HL-60 (cell line): ENCODE measurements at places on chromosomes 1 and 21.

DNA sequence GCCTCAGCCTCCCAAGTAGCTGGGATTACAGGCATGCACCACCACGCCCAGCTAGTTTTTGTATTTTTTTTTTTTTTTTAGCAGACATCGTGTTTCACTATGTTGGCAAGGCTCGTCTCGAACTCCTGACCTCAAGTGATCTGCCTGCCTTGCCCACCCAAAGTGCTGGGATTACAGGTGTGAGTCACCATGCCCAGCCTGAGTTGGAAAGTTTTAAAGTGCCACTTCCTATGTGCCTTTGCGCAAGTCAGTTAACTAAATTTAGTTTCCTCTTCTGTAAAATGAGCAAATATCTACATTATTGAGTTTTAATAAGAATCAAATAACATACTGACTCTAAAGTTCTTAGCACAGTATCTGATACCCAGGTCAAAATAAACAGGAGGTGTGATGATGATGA lies 12.4 kb downstream of the SLC19A2 start:
- DNase-seq: peak; percentile 39

GRCh38 chr21:37437376-37438080 lies 71.0 kb downstream of the DYRK1A start:
- no peak for DNase-seq

- DNase-seq: no peak
Observed at GRCh38 chr1:227127891-227128290, 187.8 kb downstream of the COQ8A start.

- DNase-seq: peak; percentile 83
Observed at GRCh38 chr1:12344596-12345349, 114.9 kb downstream of the VPS13D start.

DNA sequence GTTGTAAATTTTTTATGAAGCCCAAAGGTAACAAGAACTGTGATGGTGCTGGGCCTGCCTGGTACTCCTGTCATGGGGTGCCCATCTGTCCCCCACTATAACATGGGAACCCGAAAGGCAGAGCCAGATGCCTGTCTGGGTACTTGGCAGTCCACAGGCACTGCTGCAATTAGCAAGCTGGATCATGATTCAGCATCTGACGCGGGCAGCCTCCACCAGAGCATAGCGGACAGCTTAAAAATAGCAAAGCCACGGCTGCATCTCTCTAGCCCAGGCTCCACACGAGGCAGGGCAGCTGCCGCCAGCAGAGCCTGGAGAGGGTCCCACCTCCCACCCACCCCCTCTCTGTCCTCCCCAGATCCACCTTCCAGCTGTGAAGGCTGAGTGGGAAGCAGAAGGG lies 22.9 kb downstream of the SUSD4 start:
- DNase-seq: no peak

GRCh38 chr1:56838759-56839158 lies 15.8 kb upstream of the C8A start:
- no peak for DNase-seq

DNA sequence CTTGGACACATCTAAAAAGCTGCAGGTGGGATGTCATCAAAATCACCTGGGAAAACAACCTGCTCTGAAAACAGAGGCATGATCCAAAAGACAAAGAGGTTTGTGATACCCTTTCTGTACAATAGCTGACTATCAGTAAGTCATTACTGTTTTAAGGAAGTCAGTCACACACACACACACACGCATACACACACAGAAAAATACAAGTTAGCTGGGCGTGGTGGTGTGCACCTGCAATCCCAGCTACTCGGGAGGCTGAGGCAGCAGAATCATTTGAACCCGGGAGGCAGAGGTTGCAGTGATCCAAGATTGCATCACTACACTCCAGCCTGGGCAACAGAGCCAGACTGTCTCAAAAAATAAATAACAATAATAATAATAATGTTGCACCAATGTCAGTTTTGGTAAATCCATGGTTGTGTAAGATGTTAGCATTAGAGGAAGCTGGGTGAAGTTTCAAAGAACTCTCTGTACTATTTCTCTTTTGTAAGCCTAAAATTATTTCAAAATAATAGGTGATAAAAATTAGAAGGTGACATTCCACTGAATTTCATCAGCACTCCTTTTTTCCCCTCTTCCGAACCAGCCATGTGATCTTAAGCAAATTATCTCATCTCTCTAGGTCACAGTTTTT lies 9.9 kb upstream of the HLCS start:
- DNase-seq: no peak

GRCh38 chr1:164380893-164381292 lies 178.1 kb upstream of the PBX1 start:
- DNase-seq: no peak

DNA sequence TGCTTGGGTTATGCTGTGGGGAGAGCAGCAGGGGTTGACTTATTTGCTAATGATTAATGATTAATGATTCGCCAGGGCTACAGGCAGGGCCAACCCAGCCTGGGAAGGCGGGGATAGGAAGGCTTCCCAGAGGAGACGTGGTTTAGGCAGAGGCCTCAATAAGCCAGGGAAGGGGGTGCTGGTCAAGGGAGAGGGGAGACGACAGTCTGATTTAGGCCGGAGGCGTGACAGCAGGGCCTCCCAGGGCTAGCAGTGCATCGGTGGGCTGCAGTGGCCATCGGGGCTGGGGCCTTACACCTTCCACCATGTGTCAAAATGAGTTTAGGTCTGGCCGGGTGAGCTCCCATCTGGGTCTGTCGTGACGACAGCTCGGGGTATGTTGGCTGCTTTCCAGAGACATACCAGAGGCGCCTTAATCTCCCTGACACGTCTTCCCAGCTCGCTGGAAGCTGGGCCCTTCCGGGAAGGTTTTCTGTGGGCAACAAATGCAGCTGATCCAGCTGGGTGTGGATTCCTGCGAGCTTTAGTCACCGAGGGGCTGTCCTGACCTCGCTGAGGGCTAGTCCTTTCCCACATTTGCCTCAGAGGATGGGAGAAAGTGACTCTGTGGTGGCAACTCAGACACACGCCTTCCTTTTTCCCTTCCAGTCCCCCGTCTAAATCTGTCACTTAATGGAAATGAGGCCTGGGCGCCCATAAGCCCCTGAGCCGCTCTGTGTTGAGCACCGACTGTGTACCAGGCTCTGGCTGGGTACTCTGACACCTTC lies 3.7 kb upstream of the SLC1A7 start:
- DNase-seq: no peak

- DNase-seq: peak; percentile 51
Observed at GRCh38 chr1:48750109-48750508, 26.6 kb downstream of the BEND5 start.

GRCh38 chr1:13823126-13823880 lies 123.3 kb downstream of the PRDM2 start:
- DNase-seq: no peak

GRCh38 chr1:47701741-47702515 lies 264.1 kb downstream of the FOXD2 start:
- DNase-seq: no peak

DNA sequence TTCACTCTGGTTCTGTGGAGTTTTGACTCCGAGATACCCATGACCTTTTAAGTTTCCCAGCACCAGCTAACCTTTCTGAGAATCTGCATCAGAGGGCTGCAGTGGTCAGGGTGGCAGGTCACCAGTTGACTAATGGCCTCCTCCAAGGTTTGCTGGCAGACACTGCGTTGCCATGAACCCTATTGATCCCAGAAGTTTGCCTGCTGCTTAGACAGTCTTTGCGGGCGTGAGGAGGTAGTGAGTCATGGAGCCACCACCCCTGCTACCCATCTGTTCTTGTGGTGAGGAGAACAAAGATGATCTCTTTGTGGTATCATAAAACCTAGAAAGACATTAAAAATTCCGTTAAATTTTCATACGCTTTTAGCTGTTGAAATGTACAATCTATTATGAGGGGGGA lies 180.4 kb downstream of the FGGY start:
- DNase-seq: no peak

- no peak for DNase-seq
Observed at GRCh38 chr21:19123053-19123452, 719.5 kb upstream of the TMPRSS15 start.

- DNase-seq: no peak
Observed at GRCh38 chr21:15421947-15422346, 307.8 kb upstream of the USP25 start.

DNA sequence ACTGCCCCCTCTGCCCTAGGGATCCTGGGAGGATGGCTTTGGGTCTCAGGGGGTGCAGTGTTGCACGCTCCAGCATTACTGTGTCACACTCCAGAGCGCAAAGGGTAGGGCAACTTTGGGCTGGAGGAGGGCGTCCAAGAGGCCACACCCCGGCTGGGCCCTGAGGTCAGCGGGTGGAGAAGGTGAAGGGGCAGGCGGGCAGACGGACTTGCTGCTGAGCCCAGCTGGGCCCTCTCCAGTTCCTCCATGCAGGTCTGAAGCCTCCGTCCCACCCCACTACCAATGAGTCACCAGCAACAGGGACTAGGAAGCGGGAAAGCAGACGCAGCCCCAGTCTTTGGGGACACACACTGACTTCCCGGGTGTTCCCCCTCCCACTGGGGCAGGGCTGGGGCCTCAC lies 116.0 kb downstream of the CASZ1 start:
- DNase-seq: no peak

DNA sequence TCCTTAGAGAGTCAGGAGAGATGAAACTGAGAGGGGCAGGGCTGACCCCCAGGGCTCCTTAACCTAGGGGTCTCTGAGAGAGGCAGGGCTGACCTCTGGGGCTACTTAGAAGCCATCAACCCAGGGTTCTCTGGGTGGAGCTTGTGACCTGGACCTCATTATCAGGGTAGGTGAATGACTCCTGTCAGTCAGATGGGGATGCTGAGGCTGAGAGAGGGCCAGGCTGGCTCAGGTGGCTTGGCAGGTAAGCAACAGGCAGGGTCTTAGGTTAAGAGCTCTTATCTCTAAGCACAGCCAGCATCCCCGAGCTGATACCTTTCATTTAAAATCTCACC lies 160.9 kb downstream of the PTPRU start:
- DNase-seq: no peak

DNA sequence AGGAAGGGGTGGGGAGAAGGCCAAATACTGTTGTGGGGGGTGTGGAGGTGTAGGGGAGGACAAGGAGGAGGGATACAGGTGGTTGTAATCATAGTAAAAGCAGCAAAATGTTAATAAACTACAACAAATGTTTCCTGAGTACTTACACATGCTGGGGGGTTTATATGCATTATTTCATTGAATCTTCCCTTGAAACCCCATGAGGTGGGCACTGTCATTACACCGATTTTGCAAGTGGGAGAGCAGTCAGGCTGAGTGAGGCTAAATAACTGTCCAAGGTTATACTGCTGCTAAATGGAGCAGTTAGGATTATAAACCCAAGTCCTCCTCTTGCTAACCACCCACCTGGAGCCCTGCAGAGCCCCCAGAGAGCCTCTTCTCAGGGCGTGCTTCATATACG lies 14.4 kb upstream of the GRHL3 start:
- DNase-seq: no peak

DNA sequence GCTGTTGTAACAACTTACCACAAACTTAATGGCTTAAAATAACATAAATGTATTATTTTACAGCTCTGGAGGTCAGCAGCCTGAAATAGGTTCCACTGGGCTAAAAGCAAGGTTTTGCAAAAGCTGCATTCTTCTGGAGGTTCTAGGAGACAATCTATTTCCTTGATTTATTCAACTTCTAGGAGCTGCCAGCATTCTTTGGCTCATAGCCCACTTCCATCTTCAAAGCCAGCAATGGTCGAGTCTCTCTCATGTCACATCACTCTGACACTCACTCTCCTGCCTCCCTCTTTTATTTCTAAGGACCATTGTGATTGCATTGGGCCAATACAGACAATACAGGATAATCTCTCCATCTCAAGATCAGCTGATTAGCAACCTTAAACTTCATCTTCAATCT lies 15.1 kb upstream of the FOXJ3 start:
- DNase-seq: no peak

GRCh38 chr1:5662744-5663126 lies 329.5 kb downstream of the NPHP4 start:
- no peak for DNase-seq

DNA sequence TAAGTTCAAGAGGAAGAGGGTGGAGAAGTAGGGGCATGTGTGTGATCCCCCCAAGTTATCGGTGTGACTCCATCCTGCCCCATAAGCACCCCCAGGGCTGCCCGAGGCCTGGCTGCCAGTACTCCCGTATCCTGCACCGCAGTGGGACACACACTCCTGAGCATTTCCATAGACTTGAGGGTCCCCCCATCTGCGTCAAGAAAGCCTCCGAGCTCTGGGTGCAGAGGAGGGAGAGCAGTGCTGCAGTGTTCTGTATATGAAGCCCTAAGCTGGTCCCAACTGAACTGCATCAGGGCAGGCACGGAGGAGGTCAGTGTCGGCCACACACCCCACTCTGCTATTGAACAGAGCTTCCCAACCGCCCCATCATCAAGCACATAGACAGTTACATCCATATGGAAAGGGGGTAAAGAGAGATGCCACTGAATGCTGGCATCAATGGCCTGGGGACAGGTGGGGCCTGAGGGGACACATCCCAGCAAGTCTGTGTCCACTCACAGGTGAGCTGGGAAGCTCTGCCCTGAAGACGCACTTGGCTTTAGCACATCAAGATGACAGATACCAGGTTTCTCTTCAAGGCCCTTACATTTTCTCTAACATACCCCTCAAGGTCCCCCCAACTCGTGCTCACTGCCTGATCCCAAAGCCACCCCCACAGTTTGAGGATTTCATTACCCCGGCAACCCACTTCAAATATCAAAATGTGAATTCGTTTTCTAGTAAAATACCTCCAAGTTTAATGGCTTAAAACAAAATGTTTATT lies 64.3 kb downstream of the EVA1C start:
- no peak for DNase-seq

GRCh38 chr1:214808845-214809460 lies 206.0 kb downstream of the CENPF start:
- peak; percentile 7 for DNase-seq

DNA sequence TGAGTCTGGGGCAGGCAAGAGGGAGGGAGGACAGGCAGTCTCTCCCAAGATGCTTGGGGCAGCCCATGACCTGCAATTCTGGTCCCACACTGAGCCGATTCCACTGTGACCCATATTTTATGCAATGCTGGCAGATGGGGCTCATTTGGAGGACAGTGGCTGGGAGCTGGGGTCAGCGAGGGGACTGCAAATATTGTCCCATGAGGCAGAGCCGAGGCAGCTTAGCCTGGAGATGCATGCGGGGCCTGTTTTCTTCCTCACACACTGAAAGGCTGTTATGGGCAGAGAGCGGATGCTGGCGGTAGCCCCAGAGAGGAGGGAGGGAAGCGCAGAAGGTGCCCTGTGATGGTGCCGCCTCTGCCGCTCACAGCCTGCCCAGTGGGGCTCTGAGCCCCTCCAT lies 128.5 kb upstream of the POU3F1 start:
- no peak for DNase-seq

GRCh38 chr1:10657088-10657847 lies 139.2 kb downstream of the CASZ1 start:
- DNase-seq: no peak

GRCh38 chr1:206850401-206850800 lies 15.0 kb upstream of the IL20 start:
- no peak for DNase-seq

DNA sequence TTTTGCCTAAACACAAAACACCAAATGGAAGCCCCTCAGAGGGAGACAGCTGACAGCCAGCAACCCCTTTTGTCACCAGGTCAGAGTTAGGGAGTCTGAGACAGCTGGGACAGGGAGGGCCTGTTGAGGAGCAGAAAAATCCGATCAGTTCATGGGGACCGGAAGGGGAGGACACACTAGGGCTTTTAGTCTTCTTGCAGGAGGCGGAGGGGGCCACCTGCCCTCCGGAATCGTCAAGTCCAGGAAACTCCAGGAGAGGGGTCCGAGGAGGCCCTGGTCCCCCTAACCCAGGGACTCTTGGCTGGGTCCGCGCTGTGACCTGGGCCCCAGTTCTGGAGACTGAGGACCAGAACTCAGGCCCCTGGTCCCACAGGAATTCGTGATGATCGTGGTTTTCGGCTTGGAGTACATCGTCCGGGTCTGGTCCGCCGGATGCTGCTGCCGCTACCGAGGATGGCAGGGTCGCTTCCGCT lies 34.2 kb downstream of the KCNQ4 start:
- DNase-seq: no peak
